ENCODE measurements at places on chromosomes 1 and 21. TPM values are rescaled to one million over a fixed set of nuclear protein-coding genes. Genes with fewer than 3 reads are reported as not detected.

DNA sequence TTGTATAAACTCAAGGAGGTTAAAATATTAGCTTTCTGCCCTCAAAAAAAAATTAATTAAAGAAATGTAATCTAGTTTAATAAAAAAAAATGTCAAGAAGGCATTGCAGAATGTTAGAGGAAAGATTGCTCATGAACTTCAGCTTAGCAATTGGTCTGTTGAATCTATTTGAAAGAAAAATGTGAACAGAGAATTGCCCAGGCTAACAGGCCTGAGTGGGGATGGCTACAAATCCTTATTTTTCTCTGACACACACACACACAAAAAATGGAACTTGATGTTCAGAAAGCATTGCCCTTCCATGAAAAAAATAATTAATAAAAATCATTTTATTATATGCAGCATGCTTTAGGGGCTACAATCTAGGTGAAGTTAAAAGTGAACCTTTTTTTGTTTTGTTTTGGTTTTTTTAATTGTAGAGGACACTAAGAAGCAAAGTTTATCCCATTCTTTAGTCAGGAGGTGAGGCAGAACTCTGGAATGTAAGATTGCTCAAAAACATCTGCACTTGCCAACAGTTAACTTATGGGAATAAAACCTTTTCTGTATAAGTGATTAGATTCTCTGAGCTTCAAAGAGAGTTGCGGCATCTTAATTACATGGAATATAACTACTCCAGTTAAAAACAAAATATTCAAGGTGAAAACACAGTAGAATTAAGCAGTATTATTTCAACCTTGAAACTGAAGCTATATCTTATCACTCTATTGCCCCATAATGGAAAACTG, 658.5 kb upstream of the ADGRL2 start:
- no peak for DNase-seq

- DNase-seq, result no peak
Measured at GRCh38 chr21:34593954-34594531, 20.9 kb downstream of the RCAN1 start.

DNA sequence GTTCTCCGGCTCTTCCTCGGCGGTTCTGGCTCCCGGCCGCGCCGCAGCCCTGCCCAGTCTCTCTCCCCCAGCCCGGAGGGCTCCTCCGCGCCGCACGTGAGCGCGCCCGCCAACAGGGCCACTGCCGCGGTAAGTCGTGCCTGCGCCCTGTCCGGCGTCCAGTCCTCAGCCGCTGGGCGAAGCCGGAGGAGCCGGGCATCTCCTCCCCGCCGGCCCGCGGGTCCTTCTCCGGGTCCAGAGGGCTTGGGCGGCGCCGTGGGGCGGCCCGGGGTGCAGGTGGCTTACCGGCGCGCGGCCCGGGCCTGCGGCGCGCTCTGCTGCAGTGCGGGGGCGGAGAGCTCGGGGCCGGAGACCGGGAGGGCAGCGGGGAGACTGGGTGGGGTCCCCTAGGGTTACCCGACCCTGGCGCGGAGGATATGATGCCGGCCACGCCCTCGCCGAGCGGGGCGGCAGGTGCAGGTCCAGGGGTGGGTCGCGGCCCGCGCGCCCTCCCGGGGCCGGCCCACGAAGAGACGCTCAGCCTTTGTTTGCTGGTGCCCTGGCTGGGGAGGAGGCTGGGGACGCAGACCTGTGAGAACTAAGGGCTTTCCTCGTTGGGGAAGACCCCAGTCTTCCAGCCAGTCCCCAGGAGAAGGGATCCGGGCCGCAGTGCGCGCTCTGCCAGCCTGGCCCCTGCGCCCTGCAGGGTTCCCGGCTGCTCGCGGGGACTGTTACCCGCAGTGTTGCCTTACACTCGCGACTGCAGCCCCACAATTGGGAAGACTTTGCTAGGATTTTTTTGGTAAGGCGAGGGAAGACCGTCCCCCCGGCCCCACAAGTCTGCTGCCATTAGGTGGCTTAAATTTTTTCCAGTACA, at the start of gene DOP1B:
Gene DOP1B (plus strand): TSS at position 10 of the 856 bp plus-strand sequence. CDS start 7,910 bp downstream, outside the sequence.
- no peak for DNase-seq

DNA sequence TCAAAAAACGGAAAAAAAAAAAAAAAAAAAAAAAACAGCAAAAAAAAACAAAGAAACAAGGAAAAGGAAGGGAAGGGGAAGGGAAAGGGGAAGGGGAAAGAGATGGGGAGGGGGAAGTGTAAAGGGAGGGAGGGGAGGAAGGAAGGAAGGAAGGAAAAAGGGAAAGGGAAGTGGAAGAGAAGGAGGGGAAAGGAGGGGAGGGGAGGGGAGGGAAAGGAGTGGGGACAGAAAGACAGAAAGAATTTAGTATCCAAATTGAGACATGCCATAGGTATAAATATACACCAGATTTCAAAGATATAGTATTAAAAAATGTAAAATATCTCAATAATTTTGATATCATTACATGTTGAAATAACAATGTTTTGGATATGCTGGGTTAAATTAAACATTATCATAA, 25.8 kb downstream of the ARID4B start:
- no peak for DNase-seq

GRCh38 chr21:45048026-45048698, 26.2 kb upstream of the ADARB1 start:
- DNase-seq, result no peak

DNA sequence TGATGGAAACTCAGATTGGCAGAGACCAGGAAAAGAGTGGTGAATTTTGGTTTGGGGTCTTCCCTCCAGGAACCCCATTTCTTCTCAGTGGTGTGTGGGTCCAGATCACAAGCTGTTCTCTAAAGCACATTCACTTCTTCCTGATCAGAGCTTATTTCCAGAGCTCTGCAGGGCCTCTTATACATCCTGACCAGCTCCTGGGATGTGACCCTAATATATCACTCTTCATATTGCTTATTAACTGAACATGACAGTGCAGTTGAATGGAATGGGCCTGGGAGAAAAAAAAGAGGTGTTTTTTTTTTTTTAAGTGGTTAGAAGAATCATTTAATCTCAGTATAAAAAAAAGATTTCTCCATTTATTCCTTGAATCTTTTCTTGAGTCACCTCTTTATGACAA, 29.6 kb upstream of the DNM3 start:
- DNase-seq, result no peak

- DNase-seq, result no peak
Measured at GRCh38 chr1:36977731-36978406, 56.4 kb downstream of the GRIK3 start.

GRCh38 chr21:41831866-41832595, 47.1 kb downstream of the PRDM15 start:
- DNase-seq, result no peak

- DNase-seq, result no peak
Measured at GRCh38 chr21:33695813-33696212, 53.5 kb downstream of the ITSN1 start.

DNA sequence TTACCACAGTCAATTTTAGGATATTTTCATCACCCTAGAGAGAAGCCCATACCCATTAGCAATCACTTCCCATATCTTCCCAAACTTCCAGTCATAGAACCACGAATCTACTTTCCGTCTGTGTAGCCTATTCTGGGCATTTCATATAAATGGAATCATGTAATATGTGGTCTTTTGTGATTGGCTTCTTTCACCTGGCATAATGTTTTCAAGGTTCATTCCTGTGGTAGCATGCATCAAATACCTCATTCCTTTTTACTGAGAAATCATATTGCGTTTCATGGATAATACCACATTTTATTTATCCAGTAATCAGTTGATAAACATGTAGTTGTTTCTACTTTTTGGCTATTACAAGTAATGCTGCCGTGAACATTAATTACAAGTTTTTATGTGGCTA, 21.5 kb downstream of the DESI2 start:
- DNase-seq, result no peak

GRCh38 chr1:27133991-27134390, 20.9 kb downstream of the SLC9A1 start:
- DNase-seq, result no peak

DNA sequence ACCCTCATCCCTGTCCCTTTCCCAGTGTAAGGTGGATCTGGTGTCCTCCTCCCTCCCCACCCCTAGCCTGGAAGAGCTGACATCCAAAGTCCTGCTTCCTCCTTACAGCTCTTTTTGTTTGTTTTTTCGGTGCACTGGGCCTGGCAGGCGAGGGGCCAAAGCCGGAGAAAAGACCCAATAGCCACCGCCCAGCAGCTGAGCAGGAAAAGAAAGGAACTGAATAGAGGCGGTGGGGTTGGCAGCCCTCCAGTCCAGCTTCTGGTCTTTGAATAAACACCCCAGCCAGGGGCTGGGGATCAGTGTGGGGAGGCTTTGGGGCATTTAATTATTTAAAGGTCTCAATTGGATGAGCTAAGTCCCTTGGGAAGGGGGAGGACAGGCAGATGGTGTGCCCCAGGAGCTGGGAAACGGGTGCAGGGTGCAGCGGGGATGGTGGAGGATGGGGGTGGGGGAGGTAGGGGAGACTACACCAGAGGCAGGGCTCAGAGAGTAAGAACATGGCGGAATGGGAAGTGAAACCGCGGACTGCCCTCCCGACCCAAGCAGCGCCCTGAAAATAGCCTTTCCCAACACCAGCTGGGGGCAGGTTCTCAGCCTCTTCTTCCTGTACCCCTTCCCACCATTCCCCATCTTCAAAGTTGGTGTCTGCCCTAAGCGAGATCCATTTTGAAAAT, 20.2 kb downstream of the BTG2 start:
- DNase-seq, result peak; percentile 70

DNA sequence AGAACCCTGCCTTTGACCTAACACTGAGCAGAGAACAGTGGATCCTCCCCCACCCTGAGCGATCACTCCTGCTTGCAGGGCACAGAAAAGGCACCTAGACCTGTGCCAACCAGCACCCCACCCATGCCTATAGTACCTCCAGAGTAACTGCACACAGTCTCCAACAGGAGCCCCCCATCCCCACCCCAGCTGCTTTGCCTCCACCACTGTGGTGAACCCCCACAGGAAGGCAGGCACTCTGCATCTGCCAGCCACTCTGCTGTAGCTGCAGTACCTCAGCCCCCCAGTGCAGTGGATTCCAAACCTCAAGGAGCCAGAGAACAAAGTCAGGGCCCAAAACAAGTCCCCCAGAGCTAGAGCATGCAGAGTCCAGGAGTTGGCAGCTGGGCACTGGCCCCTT, 10.7 kb downstream of the SPATC1L start:
- no peak for DNase-seq

DNA sequence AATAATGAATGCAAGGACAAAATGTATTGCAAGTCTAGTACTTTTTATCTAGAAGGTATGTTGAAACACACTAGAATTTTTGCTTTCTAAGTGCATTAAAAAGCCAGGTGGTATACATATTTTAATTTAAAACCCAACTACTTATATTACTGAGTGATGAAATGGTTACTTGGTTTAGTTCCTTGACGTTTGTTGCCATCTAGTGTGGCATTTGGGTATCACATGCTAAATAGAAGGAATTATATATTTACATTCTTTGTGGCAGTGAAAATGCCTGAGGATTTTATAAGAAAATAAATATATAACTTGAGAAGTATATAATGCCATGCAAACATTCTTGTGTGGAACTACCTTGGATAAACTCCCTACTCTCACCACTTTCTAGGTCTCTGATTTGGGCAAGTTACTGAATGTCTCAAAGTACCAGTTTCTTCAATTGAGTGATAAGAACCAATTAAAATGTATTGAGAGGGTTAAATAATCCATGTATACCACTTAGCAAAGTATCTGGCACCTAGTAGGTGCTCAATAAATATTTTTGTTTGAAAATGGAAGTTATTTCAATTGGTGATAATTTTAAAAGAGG, 69.6 kb downstream of the SDCCAG8 start:
- peak; percentile 36 for DNase-seq

DNA sequence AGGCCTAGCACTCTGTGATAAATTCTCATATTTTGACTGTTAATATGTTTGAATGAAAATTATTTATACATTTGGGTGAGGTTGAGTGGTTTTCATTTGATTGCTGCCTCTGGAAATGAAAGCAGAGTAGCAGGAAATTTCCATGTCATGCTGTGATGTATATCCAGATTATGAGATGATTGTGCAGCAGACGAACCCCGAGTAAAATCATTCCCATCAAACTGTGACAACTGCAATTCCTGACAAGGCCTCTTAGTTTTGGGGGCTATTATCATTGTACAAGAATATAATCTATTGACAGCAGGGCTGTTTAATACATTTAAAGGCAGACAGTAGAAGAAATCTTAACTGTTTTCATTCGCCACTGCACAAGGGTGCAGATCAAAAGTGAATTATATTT, 134.8 kb downstream of the ATG4C start:
- DNase-seq, result no peak

DNA sequence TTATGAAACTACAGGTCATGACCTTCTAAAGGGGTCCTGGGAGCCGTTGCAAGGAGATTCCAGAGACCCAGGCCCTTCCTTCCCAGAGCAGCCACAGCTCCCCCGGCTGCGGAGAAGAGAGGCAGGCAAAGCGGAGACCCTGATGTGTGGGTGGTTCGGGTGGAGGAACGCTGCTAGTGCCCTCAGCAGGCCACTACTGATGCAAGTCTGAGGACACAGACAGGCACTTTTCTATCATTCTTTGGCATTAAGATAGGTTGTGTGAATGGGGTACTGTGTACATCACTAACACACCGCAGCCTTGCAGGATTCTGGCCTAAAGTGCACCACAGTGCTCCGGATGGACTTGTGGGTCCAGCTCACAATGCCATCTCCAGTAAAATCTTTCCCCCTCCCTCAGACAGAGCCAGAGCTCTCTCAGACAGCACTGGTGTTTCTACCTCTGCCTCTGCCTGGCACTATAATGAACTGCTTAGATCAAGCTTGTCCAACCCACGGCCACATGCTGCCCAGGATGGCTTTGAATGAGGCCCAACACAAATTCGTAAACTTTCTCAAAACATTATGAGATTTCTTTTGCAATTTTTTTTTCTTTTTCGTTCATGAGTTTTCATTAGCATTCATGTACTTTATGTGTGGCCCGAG, 121.4 kb downstream of the TGFBR3 start:
- DNase-seq, result no peak

- peak; percentile 58 for DNase-seq
Measured at GRCh38 chr1:59638231-59638711, 176.5 kb upstream of the HOOK1 start.

Gene KRTAP19-7
- polyA plus RNA-seq, result not detected

Gene PCNX2
- polyA plus RNA-seq, result 2.2 TPM

Gene KRTAP6-2
- polyA plus RNA-seq, result not detected

Gene OR2T2
- not detected for polyA plus RNA-seq

Gene LCE1B
- polyA plus RNA-seq, result not detected

Gene LCE1D
- polyA plus RNA-seq, result not detected

Gene CFHR4
- not detected for polyA plus RNA-seq

Gene NTMT2
- polyA plus RNA-seq, result 10.6 TPM

Gene CDA
- polyA plus RNA-seq, result 0.52 TPM

Gene LCE2B
- not detected for polyA plus RNA-seq

Gene IFI44
- polyA plus RNA-seq, result 8.5 TPM

All from hindlimb muscle (tissue), 1 donor.